GM12878 (cell line): ENCODE measurements at places on chromosomes 3 and 15. TPM values are rescaled to one million over a fixed set of nuclear protein-coding genes. Genes with fewer than 3 reads are reported as not detected.
A peak's percentile ranks its signal among the peaks of the same experiment; 100 is the strongest.

DNA sequence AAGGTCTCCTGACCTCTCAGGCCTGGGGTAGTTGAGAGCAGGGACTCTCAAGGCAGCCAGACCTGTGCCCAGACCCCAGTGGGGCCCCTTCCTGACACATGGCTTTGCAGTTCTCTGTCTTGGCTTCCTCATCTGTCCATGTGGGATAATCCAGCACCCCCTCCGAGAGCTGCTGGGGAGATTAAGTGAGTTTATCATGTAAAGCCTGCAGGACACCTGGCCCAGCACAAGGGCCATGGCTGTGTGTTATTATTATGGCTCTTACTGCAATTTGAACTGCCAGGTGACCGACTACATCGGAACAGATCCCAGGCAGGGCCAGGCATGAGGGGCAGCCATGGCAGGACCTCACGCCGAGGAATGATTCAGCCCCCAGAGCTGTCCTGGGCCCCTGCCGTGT, 12.6 kb downstream of the DUSP7 start:
- no peaks in the 10 kb centered on the region for H3K27me3 ChIP-seq
- H3K36me3 ChIP-seq: no peaks in the 10 kb centered on the region

DNA sequence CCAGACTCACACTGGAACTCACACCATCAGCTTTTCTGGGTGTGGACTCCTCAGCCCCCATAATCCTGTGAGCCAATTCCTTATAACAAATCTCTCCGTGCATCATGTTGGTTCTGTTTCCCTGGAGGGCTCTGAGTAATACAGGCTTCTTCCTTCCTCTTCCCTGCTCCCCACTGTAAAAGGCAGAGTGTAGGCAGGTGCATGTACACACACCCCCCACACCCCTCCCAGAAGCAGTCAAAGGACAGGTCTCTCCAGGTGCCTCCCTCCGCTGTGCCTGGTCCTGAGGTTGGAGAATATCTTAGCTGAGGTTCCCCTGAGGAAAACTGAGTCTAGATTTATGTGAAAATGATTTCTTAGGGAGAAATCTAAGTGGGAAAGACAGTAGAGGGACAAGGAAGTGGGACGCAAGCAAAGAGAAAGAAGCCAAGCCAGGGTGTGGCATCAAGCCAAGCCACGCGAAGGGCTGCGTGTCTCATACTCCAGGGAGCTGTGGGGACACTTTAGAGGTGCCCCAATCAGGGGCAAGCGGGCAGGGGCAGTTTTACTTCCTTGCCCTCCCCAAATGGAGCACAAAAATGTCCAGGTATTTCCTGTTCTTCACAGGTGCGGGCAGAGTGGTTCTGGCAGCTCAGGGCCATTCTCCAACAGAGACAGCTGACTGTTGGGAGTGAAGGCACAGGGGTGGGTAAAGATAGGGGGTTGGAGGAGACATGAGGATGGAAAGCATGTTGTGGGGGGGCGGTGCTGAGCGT, 86.6 kb downstream of the HMG20A start:
- H3K27ac ChIP-seq: no peak overlapping the region
- H3K27me3 ChIP-seq: no peaks in the 10 kb centered on the region
- no peak overlapping the region for H3K4me3 ChIP-seq
- H3K4me1 ChIP-seq: peaks cover 22% of the 10 kb centered on the region
- DNase-seq: no peak

DNA sequence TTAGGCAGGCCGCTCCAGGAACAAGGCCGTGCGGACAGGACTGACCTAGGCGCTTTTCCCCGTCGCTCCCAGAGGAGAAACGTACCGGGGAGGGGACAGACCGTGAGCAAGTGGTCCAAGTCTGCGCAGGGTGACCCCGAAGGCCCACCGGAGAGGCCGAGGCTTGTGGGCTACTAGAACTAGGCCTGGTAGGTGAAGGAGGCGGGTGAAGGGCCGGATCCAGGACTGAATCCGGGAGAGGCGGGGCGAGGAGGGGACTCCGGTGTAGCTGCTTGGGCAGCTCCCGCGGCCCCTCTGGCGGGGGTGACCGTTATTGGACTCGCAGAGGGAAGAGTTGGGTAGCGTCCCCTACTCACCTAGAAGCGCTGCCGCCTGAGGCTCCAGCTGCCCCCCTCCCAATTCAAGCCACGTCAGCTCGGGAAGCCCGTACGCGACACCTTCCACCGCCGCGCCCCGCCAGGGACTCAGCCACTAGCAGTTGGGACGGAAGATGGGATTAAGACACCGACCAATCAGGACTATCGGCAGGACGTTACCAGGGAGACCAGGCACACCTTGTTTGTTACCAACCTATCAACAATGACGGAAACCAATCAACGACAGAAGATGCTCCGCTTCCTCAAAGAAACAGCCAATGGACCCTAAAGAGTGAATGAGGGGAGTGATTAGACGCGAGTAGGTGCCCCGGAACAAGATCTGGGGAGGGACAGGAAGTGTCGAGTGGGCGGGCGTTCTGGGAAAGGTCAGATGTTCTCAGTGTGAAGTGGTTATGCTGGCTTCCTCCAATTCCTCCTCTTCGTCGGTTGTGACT, at the start of gene GOLGB1:
TSS of gene GOLGB1 (minus strand) at position 466 of the 811 bp plus-strand sequence. CDS start 18,770 bp downstream, outside the sequence.
- peak within 1 kb of the TSS; percentile 91 for H3K4me3 ChIP-seq
- H3K27me3 ChIP-seq: no peaks in the 10 kb centered on the region
- no peaks in the 10 kb centered on the region for H3K4me1 ChIP-seq
- H3K36me3 ChIP-seq: no peaks in the 10 kb centered on the region
- peak; percentile 100 for DNase-seq

DNA sequence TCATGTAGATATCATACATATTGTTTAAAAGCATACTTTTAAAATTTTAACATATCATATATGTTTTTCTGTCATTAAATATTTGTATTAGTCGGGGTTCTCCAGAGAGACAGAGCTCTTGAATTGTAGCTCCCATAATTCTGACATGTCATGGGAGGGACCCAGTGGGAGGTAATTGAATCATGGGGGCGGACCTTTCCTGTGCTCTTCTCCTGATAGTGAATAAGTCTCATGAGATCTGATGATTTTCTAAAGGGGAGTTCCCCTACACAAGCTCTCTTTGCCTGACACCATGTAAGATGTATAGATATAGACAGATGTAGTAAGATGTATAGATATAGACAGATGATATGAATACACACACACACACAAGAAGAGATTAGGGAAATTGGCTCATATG, 161.2 kb upstream of the ABI3BP start:
- H3K27ac ChIP-seq: no peak overlapping the region
- H3K36me3 ChIP-seq: no peaks in the 10 kb centered on the region
- H3K27me3 ChIP-seq: no peaks in the 10 kb centered on the region

DNA sequence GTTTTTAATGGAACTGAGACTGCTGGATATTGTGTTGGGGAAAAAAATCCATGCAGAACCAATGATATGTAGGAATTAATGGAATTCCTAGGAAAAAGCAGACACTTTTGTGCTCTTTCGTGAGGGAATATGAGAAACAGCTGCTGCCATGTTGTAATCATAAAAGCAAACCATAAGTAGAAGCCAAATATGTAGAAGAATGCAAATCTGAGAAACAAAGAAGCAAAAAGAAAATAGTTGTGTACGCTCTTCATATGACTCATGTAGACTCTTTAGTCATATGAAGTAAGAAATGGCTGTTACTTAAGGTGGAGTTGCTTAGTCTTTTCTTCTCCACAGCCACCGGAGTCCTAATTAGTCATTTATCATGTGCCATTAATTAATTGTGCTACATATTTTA, 298.6 kb upstream of the ZNF717 start:
- no peak overlapping the region for H3K27ac ChIP-seq
- H3K4me3 ChIP-seq: no peak overlapping the region
- H3K36me3 ChIP-seq: no peaks in the 10 kb centered on the region
- H3K4me1 ChIP-seq: no peaks in the 10 kb centered on the region
- no peaks in the 10 kb centered on the region for H3K27me3 ChIP-seq

DNA sequence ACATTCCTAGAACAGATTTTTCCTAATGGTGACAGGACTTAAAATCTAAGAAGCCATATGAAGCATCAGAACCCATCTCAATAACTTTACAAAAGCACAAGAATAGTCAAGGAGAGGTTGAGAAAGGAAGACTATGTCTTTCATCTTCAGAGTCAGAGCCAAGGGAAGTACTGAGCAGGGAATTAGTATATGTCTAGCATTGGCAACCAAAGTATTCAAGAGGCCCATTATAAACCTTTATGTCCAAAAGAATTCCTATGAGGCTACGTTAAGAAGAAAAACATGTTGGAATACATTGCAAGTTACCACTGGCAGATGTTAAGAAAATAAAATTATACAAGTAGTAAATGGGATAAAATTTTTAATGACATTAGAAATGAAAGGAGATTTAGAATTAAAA, 150.5 kb downstream of the MAGI1 start:
- DNase-seq: no peak
- no peak overlapping the region for H3K27ac ChIP-seq
- H3K4me3 ChIP-seq: no peak overlapping the region

DNA sequence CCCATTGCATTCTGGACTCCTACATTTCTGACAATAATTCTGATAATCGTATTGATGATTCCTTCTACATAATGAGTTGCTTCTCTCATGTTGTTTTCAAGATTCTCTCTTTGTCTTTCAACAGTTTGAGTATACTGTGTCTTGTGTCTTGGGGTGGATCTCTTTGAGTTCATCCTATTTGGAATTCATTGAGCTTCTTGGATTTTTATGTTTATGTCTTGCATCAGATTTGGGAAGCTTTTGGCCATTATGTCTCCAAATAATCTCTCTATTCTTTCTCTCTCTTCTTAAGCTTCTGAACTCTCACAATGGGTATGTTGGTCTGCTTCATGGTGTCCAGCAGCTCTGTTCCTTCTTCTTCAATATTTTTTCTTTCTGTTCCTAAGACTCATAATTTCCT, 592.2 kb downstream of the FHIT start:
- H3K27ac ChIP-seq: no peak overlapping the region
- no peaks in the 10 kb centered on the region for H3K36me3 ChIP-seq
- no peaks in the 10 kb centered on the region for H3K27me3 ChIP-seq
- H3K4me3 ChIP-seq: no peak overlapping the region

- no peaks in the 10 kb centered on the region for H3K36me3 ChIP-seq
- H3K4me3 ChIP-seq: no peak within 1 kb of the TSS
- no peaks in the 10 kb centered on the region for H3K4me1 ChIP-seq
- H3K27ac ChIP-seq: no peak within 1 kb of the TSS
- H3K27me3 ChIP-seq: peaks cover 5% of the 10 kb centered on the region
- no peak for DNase-seq
These were observed at the start of gene FBLN2 for GRCh38 chr3:13548696-13549622. Gene FBLN2 (plus strand): TSS chr3:13549125. CDS start chr3:13570356, 21,231 bp downstream.

- H3K27me3 ChIP-seq: no peaks in the 10 kb centered on the region
- H3K27ac ChIP-seq: no peak overlapping the region
- no peak for DNase-seq
- no peaks in the 10 kb centered on the region for H3K36me3 ChIP-seq
- H3K4me3 ChIP-seq: no peak overlapping the region
These were observed 798.4 kb upstream of the GRM7 start for GRCh38 chr3:6062261-6063187.

GRCh38 chr3:143302638-143303171, 183.1 kb downstream of the CHST2 start:
- no peaks in the 10 kb centered on the region for H3K27me3 ChIP-seq
- no peaks in the 10 kb centered on the region for H3K36me3 ChIP-seq
- DNase-seq: no peak

DNA sequence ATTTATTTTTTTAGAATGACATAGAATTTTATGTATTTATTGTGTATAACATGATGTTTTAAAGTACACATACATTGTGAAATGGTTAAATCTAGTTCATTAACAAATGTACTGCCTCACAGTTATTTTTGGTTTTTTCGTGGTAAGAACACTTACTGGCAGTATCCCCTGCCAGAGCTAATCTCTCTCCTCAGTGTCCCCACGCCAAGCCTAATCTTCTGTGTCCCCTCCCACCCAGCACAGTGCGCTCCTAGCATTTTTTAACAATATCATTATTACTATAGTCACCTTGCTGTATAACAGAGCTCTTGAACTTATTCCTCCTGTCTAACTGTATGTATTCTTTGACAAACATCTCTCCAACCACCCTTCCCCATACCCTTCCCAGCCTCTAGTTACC, 333.2 kb downstream of the GABRB3 start:
- H3K27me3 ChIP-seq: no peaks in the 10 kb centered on the region
- no peak overlapping the region for H3K4me3 ChIP-seq
- H3K36me3 ChIP-seq: no peaks in the 10 kb centered on the region

DNA sequence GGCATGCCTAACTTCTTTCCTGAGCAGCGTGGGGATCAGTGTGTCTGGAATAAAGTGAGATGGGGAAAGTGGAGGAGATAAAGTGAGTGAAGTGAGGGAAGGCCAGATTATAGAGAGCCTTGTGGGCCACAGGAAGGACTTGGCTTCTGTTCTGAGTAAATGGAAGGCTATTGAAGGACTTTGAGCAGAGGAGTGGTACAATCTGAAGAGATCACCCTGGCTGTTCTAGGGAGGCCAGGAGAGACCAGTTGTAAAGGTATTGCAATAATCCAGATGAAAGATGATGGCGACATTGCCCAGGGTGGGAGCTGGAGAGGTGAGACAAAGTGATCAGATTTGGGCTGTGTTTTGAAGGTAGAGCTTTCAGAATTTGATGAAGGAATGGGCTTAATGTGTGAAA, 46.8 kb upstream of the NEO1 start:
- H3K27ac ChIP-seq: no peak overlapping the region
- no peak for DNase-seq
- no peak overlapping the region for H3K4me3 ChIP-seq
- no peaks in the 10 kb centered on the region for H3K36me3 ChIP-seq

DNA sequence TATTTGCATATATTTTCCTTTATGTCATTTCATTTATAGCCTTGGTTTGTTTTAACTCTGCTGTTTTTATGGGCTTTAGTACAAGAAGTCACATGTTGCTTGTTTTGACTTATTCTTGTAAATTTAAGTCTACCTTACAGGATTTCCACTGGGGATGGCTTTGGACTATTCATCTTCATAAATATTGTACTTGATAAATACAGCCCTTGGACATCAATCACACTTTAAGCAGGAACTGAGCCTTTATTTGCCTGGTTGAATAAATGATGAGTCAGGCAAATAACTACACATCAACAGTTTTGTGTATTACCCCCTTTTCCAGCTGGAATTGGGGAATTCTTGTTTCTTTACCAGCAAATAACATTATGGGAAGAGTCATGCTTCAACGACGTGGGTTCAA, 286.0 kb downstream of the CNTN3 start:
- no peak overlapping the region for H3K4me3 ChIP-seq
- H3K27me3 ChIP-seq: no peaks in the 10 kb centered on the region
- DNase-seq: no peak

- no peak overlapping the region for H3K4me3 ChIP-seq
- H3K27me3 ChIP-seq: no peaks in the 10 kb centered on the region
- no peak for DNase-seq
- H3K36me3 ChIP-seq: no peaks in the 10 kb centered on the region
- H3K27ac ChIP-seq: no peak overlapping the region
- H3K4me1 ChIP-seq: no peaks in the 10 kb centered on the region
These were observed 65.6 kb downstream of the LMLN start for GRCh38 chr3:198025644-198026043.

Gene TRH
- not detected in 2 replicates for polyA plus RNA-seq

Gene GOLGA8N
- polyA plus RNA-seq: 0.23 TPM in 1 of 2 replicates, not detected in the other

Gene ANKRD63
- polyA plus RNA-seq: not detected in 2 replicates

Gene FYTTD1
- polyA plus RNA-seq: 101 and 106 TPM in 2 replicates

Gene TRIM42
- not detected in 2 replicates for polyA plus RNA-seq

Gene U2SURP
- polyA plus RNA-seq: 168 and 177 TPM in 2 replicates

Gene EIF5A2
- 2.2 and 3.1 TPM in 2 replicates for polyA plus RNA-seq
